ENCODE measurements at places on chromosomes 16 and 17. TPM values are rescaled to one million over a fixed set of nuclear protein-coding genes. Genes with fewer than 3 reads are reported as not detected.

Gene PRDM7
- not detected for total RNA-seq

Gene SMTNL2
- 16.1 TPM for total RNA-seq

Gene AIPL1
- not detected for total RNA-seq

Gene GAS7
- 0.20 TPM for total RNA-seq

Gene DBF4B
- 3.9 TPM for total RNA-seq

DNA sequence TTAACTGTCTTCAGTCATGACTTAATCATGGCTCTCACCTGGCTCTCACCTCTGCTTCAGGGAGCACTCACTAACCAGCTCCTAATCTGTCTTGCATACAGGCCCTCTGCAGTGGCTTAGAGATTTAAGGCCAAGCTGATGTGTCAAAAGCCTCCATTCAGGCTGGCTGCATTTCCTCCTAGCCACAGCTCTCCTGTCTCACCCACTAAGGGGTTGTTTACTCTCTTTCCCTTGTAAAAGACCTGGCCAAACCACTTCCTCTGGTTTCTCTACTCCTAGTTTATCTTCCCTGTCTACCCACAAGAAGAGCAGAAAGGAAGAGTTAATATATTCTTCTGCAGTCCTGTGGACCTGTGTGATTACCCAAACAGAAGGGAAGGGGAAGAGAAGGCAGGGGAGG, 9.3 kb upstream of the ASIC2 start:
- DNase-seq, result peak; percentile 46

DNA sequence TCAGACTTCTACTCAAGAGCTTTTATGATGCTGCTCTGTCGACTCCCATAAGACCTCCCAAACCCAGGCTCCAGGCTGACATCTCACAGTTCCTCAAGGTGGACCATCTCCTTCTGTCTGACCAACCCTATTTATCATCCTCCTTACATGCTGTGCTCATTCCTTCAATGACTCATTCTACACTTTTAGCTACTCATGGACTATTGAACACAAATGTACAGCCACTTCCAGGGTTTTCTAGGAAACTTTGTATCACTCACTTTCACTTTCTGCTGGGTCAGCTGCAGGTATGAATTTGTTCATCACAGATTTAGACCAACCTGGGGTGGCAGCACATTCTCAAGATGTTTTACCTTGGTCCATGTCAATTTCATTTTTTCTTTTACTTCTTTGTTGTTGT, 162.4 kb upstream of the FAM20A start:
- DNase-seq, result peak; percentile 71

DNA sequence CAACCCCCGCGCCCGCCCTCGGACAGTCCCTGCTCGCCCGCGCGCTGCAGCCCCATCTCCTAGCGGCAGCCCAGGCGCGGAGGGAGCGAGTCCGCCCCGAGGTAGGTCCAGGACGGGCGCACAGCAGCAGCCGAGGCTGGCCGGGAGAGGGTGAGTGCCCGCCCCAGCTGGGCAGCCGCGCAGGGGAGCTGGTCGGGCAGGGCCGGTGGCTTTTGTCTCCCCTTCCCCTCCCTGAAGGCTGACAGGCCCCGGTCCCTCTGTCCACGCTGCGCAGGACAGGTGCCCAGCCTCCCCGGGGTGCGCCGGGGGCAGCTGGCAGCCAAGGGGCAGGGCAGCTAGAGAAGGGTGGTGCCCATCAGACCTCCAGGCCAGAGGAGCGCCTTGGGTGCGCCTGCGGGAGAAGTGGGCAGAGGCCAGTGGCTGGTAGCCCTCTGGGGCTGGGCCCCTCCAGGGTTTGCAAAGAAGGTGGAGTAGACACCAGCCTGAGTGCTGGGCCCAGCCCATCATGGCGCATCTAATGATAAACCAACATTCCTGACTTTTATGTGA, 278 bp downstream of the ITGB4 start:
- DNase-seq, result no peak

DNA sequence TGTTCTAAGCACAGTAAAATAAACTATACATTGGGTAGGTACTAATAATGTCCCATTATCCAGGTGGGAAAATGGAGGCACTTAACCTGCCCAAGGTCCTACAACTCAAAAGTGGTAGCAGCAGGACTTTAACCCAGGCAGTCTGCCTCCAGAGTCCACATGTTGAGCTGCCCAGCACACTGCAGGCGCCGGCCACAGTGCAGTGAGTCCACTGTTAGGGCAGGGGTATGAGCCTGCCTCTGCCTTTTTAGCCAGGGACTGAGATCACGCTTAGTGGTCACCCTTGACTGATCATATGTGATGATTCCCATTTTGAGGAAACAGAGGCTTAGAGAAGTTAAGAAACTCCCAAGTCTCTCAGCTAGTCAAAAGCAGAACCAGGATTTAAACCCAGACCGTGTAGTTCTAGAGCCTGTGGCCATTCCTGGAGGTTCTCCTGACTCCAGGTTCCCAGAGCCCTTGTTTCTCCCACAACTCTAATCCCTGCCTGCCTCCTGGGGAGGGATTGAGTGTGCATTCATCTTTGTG, 8.4 kb downstream of the CES1 start:
- DNase-seq, result no peak

- DNase-seq, result no peak
Measured at GRCh38 chr17:82915010-82915756, 75.4 kb upstream of the ZNF750 start.

DNA sequence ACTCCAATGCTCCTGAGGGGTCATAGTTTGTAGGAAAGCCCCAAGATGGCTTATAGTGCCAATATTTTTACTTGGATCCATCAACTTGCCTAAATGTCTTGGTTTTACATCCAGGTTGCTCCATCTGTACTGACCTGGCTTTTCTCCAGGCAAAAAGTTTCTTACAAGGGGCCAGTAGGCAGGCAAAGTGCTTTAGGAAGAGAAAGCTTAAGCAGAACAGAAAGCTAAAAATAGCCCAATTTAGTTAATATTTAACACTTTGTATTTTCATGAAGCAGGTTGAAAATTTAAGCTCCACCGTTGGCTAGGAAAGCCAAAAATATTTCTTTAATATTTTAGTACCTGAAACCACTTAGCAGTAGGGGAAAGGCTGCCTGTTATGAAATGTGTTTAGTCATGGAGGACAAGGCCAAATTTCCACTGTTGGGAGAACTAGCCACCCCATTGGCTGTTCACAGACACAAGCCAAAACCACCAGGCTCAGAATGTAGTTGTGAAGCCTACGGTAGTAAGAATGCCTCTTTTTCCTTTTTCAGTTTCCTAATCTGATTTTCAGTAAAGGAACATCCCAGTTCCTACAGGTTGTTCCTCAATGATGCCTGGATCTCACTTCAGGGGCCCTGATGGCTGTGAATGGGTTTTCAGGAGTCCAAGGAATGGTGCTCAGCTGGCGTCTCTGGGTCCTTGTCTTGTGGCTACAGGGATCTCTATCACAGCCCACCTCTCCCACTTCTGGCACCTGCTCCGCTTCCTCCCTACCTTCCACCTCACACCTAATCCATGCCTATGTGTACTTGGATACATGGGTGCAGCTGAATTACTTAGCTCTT, 324.8 kb downstream of the PMP22 start:
- DNase-seq, result no peak
